ENCODE measurements at places on chromosomes 3 and 15. TPM values are rescaled to one million over a fixed set of nuclear protein-coding genes. Genes with fewer than 3 reads are reported as not detected.

Gene SLC28A1
- total RNA-seq = 67.6 TPM

DNA sequence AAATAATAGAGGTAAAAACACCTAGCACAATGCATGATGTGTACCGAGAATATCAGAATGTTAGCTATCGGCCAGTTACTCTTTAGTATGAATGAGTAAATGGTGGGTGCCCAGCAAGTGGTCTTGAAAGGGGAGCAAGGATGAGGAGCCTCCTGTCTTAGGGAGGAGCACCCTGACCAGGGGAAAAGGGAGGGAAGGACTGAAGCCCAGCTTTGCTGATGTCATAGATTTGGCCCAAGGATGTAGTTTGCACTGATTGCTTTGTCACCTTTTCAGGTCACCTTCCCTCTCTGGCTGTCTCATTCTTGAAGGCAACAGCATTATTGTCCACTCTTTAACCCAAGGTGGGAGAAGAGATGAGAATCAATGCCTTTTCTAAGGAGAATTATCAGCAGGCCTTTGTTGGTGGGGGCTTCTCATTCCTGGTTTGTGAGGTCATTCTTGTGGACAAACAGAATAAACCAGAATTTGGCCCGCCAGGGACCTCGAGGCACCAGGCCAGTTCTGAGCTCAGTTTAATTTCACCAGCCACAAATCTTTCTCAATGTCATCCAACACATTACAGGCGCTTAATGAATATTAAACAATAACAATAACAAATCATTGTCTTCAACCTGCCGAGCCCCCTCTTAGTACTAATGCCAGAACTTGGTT, 231.3 kb downstream of the VPS13C start:
- DNase-seq = no peak

- no peak for DNase-seq
Observed at GRCh38 chr3:120688121-120688520, 6.1 kb upstream of the HGD start.

Gene ZMYND10
- total RNA-seq = 0.38 TPM

DNA sequence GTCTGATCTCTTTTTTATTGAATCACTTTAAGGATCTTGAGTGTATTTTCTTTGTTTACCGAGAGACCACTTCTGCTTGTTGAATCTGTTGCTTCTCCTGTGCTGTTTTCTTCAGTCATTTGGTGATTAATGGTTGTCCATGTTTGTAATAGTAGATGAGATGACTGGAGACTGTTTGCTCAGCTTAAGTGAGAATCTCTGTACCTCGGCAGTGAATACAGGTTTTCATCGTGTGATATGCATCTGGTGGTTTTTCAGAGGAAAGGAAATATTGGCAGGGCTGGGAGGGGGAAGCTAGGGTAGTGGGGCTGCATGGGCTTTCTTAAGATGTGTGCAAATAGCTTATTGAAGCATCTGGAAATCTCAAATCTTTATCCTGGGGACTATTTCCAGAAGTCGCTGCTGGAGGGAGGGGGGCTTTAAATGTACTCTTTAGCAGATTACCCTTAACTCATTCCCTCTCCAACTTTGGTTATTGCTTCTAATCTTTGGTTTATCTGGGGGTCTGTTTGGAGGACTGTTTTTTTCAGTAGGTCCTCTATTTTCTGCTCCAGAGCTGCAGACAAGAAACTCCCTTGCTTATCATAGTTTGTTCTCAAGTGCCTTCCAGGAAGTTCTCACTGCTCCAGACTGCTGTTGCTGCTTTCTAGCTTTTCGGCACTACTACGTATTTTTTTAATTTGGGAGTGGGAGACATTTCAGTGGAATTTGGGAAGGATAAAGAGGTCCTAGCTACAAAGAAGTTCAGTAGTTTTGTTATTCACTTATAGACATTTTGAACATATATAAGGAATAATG, 19.4 kb downstream of the CMTM8 start:
- no peak for DNase-seq

GRCh38 chr15:69435985-69436384, 16.6 kb upstream of the RPLP1 start:
- no peak for DNase-seq

Gene CRYGS
- total RNA-seq = 4.1 TPM

Gene SCN5A
- total RNA-seq = not detected

Gene FBXW12
- not detected for total RNA-seq

Gene LPP
- total RNA-seq = 170 TPM

- DNase-seq = no peak
Observed at GRCh38 chr3:64988188-64988587, 300.4 kb upstream of the ADAMTS9 start.

- DNase-seq = no peak
Observed at GRCh38 chr3:88611826-88612326, 462.1 kb downstream of the C3orf38 start.

DNA sequence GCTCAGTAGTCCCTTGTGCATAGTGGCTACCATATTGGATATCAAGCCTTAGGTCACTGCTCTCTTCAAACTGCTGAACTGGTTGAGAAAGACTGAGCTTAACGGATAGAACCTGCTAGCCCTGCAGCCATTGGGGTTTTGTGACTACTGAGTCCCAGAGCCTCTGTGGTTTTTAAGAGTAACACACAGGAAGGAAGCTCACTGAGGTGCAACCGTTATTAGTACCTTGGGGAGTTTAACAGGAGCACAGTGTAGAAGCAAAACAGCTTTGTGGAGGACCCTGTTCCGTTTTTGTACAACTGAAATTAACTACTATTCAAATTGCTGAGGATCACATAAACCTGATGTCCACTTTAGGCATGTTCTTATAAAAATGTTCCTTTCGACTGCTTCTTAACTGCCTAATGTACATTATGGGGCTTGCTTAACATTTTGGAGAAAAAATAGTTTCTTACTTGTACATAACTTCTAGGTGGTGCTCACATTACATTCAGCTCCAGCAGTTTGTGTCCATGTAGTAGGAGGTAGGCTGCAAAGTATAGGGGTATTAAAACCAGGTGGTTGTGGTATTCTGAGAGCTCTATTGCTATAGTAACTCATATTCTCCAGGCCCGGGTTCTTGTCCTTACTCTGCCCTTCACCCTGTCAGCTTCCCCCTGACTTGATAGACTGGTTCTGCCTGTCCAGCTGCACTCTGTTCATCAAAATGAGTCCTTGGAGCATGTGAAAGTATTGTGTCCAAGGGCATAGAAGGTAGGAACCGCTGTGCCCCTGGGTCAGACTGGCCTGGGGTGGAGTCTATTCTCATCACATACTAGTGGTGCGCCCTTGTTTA, 17.3 kb downstream of the PXK start:
- no peak for DNase-seq

DNA sequence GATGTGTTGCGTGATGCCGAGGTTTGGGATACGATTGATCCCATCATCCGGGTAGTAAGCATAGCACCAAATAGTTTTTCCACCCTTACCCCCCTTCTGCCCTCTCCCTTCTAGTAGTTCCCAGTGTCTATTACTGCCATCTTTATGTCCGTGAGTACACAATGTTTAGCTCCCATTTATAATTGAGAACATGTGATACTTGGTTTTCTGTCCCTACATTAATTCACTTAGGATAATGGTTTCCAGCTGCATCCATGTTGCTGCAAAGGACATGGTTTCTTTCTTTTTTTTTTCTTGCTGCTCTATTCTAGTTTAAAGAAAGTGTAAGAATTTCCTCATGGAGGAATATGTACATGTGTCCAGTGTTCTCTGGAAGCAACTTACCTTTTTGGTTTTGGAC, 51.8 kb downstream of the NSUN3 start:
- no peak for DNase-seq

Gene GRM7
- not detected for total RNA-seq

DNA sequence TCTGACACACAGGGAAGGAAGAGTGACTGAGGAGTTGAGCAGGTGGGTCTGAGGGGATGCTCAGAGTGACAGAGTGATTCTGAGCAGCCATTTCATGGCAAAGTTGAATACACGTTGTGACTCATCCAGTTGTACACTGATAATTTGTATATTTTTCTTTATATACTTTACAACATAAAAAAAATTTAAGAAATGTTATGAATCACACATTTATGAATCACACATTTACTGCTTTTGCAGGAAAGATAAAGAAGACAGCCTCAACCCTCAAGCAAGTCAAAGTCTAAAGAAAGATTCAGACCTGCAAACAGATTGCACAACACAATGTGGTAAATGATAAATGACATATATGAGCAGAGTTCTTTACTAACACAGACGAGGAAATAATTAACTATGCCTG, 21.0 kb upstream of the CHMP2B start:
- DNase-seq = no peak

- peak; percentile 19 for DNase-seq
Observed at GRCh38 chr3:10917176-10917575, 75.4 kb upstream of the SLC6A1 start.

Gene ECT2
- 9.8 TPM for total RNA-seq

DNA sequence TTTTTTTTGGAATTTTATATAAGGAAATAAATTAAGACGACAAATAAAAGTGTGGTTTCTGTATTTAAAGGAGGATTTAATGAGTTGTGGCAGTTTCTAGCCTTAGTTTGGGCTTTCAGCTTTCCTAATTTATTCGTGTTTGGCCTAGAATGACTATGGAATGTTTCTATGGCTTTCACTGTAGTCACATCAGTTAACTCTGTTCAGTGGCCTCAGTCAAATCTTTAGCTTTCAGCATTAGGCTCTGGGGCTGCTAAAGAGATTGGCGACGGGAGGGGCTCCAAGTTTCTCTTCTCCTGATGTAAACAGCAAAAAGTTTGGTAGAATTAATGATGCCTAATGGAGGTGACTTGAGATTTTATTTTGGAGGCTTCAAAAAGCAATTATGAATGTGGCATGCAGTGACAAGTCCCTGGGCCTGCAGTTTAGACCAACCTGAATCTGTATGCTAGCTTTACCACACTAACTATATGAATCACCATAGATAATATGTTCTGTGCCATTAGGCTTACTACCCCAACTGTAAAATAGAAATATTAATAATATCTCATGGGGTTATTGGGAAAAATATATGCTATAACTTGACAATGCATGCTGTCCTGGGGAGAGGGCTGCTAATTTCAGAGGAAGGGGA, 47.1 kb upstream of the ADGRG7 start:
- no peak for DNase-seq

Gene CADM2
- 3.0 TPM for total RNA-seq

DNA sequence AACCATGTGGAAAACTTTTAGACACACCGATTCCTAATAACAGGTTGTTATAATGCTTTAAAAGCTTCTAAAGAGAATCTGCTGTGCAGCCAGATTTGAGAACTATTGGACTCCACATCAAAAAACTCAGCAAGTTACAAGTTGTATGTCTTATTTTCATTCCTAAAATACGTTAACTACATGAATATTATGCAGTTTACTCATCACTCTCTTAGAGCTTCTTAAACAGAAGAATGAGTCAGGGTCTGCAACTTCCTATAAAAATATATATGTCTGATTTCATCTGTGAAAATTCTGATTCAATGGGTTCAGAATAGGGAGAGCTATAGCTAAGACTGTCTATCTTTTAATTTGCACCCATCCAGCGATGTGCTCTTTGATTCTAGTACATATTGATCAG, 244.2 kb upstream of the EPHA3 start:
- no peak for DNase-seq

DNA sequence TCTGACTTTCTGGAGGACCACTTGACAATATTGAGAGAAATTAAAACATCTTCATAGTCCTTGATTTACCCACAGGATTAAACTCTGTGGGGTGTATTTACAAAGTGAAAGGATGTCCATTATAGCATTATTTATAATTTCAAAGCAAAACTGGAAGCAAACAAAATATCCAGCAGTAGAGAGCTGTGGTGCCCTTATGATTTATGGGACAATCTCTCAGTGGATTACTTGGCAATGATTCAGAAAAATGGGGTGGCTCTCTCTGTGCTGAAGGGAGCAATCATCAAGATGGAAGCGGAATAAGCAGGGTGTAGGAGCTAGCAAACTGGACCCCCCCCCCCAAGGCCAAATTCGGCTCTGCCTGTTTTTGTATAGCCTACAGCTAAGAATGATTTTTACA, 9.0 kb downstream of the PPCDC start:
- no peak for DNase-seq

Gene SOX2
- total RNA-seq = not detected

Gene MINAR1
- total RNA-seq = 1.7 TPM

Gene ATP8B4
- 13.2 TPM for total RNA-seq

- no peak for DNase-seq
Observed at GRCh38 chr3:17407576-17407975, 334.9 kb downstream of the TBC1D5 start.

Gene CD200R1
- not detected for total RNA-seq

Gene MORF4L1
- 140 TPM for total RNA-seq

DNA sequence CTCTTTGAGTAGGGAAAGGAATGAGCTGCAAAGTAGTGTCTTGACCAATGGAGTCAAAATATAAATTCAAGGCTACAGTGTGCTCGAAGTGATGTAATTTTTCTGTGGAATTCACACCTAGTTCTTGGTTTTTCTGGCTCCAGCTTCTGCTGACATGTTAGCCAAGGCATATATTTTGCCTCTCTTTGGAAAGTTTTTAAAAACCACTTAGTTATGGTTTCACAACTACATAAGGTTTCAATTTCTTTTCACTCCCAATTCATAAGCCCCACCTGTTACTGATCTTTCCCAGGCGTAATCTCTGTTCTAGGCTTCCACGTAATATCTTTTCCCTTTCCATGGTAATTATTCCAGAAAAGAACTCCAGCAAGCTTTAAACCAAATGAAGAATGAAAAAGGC, 46.9 kb downstream of the GADL1 start:
- DNase-seq = no peak

DNA sequence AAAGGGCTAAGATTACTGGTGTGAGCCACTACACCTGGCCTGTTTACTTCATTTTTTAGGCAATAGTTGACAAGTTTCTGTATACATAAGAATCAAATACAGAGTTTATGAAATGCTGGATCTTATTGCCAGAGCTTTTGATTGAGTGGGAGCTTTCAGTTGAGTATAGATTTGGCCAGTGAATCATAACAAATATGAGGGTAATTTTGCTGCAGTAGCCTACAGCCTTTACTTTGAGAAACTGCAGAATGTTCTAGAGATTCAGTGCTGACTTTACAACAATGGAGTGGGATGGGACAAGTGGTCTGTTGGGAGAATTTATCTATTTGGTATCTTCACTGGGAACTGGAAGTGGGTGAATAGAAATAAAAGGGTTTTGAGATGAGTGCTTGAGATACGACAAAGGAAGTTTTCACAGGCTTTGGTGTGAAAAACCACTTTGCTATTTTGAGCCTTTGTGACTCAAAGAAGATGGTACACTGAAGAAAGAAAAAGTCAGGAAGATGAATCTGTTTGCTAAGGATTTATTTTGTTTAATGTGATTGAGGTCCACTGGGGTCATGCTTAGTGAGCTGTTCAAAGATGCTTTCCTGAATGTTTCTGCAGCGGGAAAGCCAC, 227.8 kb downstream of the UBE2E2 start:
- no peak for DNase-seq

- no peak for DNase-seq
Observed at GRCh38 chr3:18609187-18609586, 184.0 kb upstream of the SATB1 start.

Gene GOLGA6A
- total RNA-seq = not detected

Gene STAC
- total RNA-seq = not detected

GRCh38 chr3:64352639-64352992, 127.3 kb upstream of the PRICKLE2 start:
- no peak for DNase-seq

- no peak for DNase-seq
Observed at GRCh38 chr3:144437989-144438388, 466.4 kb downstream of the DIPK2A start.

- DNase-seq = no peak
Observed at GRCh38 chr3:64081235-64081630, 57.9 kb upstream of the PSMD6 start.

GRCh38 chr3:153970741-153971347, 150.3 kb upstream of the ARHGEF26 start:
- no peak for DNase-seq

Gene SGO1
- 4.3 TPM for total RNA-seq
